ENCODE measurements at places on chromosomes 3 and 15. TPM values are rescaled to one million over a fixed set of nuclear protein-coding genes. Genes with fewer than 3 reads are reported as not detected.

The ITIH1 gene
- polyA plus RNA-seq: 2.9 TPM

The GOLGA8H gene
- 8.6 TPM for polyA plus RNA-seq

The FOXL2 gene
- 1.3 TPM for polyA plus RNA-seq

The HOMER2 gene
- 18.7 TPM for polyA plus RNA-seq

The GPR156 gene
- 7.3 TPM for polyA plus RNA-seq

The PSTPIP1 gene
- polyA plus RNA-seq: 7.9 TPM

The NLGN1 gene
- polyA plus RNA-seq: 10.6 TPM

The LIPC gene
- polyA plus RNA-seq: 0.37 TPM

The CCDC39 gene
- polyA plus RNA-seq: 4.3 TPM

The FES gene
- polyA plus RNA-seq: 14.4 TPM

The ZNF620 gene
- 1.6 TPM for polyA plus RNA-seq

The GNAT1 gene
- 2.3 TPM for polyA plus RNA-seq

The WDR93 gene
- 31.9 TPM for polyA plus RNA-seq

The TRIM42 gene
- 39.8 TPM for polyA plus RNA-seq

The SNRPN gene
- polyA plus RNA-seq: 127 TPM

The SELENOT gene
- polyA plus RNA-seq: 118 TPM

The INO80 gene
- 21.2 TPM for polyA plus RNA-seq

The HDC gene
- 11.9 TPM for polyA plus RNA-seq

The TEX55 gene
- 176 TPM for polyA plus RNA-seq

The EPHA3 gene
- 2.1 TPM for polyA plus RNA-seq

The LRRC31 gene
- polyA plus RNA-seq: 0.15 TPM

The RARB gene
- polyA plus RNA-seq: 1.5 TPM

The CORO2B gene
- polyA plus RNA-seq: 4.3 TPM

The CKMT1A gene
- polyA plus RNA-seq: 1.4 TPM

The ZKSCAN7 gene
- 11.5 TPM for polyA plus RNA-seq

The RIOX2 gene
- polyA plus RNA-seq: 14.0 TPM

The CCR4 gene
- 2.0 TPM for polyA plus RNA-seq

The GNL3 gene
- 36.3 TPM for polyA plus RNA-seq

The PARP15 gene
- 1.5 TPM for polyA plus RNA-seq

The SPATA12 gene
- polyA plus RNA-seq: 32.0 TPM

The LIPH gene
- polyA plus RNA-seq: 4.2 TPM

The NAALADL2 gene
- 5.4 TPM for polyA plus RNA-seq

The DPPA2 gene
- 4.9 TPM for polyA plus RNA-seq

The GALNT15 gene
- 16.5 TPM for polyA plus RNA-seq

The TMC3 gene
- 0.26 TPM for polyA plus RNA-seq

The RASL12 gene
- 43.9 TPM for polyA plus RNA-seq

The PLAAT1 gene
- polyA plus RNA-seq: 119 TPM

The SLC6A6 gene
- 9.7 TPM for polyA plus RNA-seq

The AP2M1 gene
- polyA plus RNA-seq: 346 TPM

The HHATL gene
- 6.1 TPM for polyA plus RNA-seq

The ANKRD34C gene
- polyA plus RNA-seq: 0.12 TPM

The ZNF445 gene
- polyA plus RNA-seq: 8.5 TPM
